ENCODE measurements at places on chromosomes 6 and 20.

DNA sequence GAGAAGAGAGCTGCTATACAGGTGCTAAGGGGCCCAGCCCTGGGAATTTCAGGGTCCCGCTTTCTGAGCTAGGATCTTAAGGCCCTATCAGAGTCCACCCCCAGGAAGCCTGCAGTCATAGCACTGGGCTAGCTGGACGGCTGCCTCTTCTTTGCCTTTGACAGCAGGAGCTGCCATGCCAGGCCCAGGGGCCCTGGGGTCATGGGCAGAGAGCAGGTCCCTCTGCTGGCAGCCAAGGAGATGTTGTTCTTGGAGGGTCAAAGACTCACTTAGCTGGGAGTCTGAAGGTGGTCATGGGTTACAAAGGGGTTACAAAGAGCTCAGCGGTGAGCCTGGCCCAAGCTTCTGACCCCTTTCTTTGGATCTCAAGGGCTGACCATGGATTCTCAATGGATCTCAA lies 52.7 kb downstream of the RPP21 start:
- DNase-seq, result no peak

- no peak for DNase-seq
Observed at GRCh38 chr6:134873500-134874388, 76.2 kb downstream of the ALDH8A1 start.

DNA sequence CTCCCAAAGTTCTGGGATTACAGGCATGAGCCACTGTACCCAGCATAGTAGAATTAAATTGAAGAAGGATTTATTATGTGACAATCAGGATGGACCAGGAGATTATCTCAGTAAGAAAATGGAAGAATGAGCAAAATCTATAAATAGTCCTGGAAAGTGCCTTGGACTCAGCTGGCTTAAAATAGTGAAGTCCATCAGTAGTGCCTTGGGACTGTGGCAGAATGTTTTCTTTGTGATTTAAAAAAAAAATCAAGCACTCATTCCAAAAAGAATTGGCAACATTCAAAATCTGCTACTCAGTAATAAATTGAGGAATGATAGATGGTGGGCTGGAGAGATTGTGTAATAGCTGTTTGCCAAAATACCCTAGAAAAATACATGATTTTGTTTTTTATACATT lies 37.0 kb upstream of the MAS1 start:
- DNase-seq, result no peak

GRCh38 chr6:106514583-106514885 lies 114.8 kb downstream of the RTN4IP1 start:
- no peak for DNase-seq

DNA sequence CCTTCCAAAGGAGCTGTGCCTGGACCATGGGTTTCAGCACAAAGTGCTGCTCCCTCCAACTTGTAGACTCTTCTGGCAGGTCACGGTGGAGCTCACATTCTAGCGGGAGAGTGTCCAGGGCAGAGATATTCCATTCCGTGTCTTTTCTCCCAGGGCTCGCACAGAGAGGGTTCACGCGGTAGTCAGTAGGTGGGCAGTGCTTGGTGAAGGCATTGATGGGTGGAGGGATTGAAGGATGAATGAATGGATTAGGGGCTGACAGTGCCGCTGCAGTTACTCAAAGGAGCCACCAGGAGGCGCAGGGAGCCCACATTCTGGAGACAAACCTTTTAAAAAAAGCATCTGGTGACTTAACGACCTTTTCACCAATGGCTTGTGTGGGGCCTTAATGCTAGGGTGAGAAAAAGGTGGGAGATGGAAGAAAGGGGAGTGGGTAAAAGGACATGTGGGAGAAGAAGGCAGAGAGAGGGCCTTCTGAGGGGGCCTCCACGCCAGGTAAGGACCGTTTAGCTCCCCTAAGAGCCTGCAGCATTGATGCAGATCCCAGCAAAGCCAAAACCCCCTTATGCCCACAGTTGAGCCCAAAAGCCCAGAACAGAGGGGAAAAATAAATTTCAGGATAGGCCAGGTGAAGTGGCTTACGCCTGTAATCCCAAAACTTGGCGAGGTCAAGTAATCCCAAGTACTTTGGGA lies 17.5 kb upstream of the FAM110A start:
- DNase-seq, result peak; percentile 53

DNA sequence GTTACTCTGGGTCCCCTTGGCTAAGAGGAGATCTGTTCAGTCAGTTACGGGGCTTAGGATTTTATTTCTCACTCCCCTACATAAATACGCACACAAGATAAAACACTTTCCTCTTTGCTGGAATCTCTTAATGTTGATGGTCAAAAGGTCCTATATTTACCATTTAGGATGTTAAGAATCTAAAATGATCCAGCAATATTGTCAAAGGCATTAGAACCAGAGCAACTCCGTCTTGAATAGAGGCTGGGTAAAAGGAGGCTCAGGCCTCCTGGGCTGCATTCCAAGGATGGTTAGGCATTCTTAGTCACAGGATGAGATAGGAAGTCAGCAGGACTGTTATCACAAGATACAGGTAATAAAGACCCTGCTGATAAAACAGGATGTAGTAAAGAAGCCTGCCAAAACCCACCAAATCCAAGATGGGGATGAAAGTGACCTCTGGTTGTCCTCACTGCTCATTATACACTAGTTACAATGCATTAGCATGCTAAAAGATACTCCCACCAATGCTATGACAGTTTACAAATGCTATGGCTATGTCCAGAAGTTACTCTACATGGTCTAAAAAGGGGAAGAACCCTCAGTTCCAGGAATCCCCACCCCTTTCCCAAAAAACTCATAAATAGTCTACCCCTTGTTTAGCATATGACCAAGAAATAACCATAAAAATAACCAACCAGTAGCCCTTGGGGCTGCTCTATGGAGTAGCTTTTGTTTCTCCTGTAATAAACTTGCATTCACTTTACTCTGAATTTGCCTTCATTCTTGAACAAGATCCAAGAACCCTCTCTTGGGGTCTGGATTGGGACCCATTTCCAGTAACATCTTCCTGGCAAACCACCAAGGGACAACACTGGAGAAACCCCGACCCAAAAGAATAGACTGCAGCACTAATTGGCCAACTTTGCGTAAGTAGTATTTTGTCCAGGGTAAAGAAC lies 107.5 kb downstream of the DTNBP1 start:
- DNase-seq, result no peak

GRCh38 chr6:27495386-27496135 lies 22.7 kb upstream of the ZNF184 start:
- DNase-seq, result no peak

- DNase-seq, result no peak
Observed at GRCh38 chr6:24966381-24966780, 30.6 kb upstream of the RIPOR2 start.

DNA sequence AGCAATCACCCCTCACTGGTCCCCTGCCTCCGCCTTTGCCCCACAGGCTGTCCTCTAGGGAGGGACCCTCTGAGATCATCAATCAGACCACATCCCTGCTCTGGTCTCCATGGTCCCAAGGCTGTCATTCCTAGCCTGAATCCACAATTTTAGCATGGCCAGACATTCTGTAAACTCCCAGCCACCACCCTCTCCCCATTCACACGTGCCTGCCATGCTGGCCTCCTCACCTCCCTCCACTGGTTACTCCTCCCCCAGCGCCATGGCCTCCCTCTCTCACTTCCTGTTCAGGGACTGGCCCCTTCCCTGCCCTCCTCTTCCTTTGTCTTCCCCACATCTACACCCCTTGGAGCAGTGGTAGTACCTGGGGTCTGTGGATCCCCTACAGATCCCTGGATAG lies 150.7 kb upstream of the MLN start:
- no peak for DNase-seq

DNA sequence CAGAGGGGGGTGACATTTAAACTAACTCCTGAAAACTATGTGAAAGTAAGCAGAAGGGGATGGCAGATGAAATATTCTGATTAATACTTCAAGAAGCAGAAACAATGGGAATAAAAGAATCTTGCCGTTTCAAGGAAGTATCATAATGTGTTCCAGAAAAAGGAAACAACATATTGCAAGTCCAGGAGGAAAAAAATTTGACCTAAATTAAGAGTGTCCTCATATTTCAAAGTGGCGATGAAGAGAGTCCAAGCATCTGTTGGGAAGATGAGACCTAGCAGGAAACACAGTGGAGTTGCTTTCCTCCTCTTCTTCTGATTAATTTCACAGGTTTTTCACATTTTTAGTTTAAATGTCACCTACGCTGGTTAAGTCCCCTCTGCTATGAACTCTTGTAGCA lies 45.6 kb upstream of the TNFAIP3 start:
- DNase-seq, result no peak

- peak; percentile 27 for DNase-seq
Observed at GRCh38 chr20:23782366-23782983, 31.7 kb upstream of the CST1 start.
